PC-3 (cell line): ENCODE measurements at places on chromosomes 1 and 21. TPM values are rescaled to one million over a fixed set of nuclear protein-coding genes. Genes with fewer than 3 reads are reported as not detected.
A peak's percentile ranks its signal among the peaks of the same experiment; 100 is the strongest.

- H3K4me1 ChIP-seq = no peaks in the 10 kb centered on the region
- no peak for DNase-seq
- H3K36me3 ChIP-seq = no peaks in the 10 kb centered on the region
- H3K27ac ChIP-seq = no peak overlapping the region
- no peak overlapping the region for H3K4me3 ChIP-seq
Measured at GRCh38 chr1:37135032-37135431, 100.7 kb upstream of the GRIK3 start.

DNA sequence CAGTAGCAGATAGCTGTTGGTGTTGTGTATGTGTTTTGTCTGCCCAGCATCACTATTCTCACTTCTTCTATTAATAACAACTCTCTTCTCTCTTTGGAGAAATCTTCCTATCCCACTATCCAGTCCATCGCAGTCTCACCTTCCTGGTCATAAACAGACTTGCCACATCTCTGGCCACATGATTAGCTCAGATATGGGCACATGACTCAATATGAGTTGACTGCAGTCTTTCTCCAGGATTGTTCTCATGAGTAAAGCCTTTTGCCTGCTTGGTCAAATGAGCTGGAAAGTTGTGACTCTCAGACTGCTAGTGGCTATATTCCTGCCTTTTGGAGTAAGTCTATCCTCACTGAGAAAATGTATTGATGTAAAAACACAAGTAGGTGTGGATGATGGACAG, 32.9 kb upstream of the TADA1 start:
- peaks cover 25% of the 10 kb centered on the region for H3K4me1 ChIP-seq
- DNase-seq = peak; percentile 42
- H3K36me3 ChIP-seq = no peaks in the 10 kb centered on the region
- H3K27ac ChIP-seq = no peak overlapping the region
- no peak overlapping the region for H3K4me3 ChIP-seq

DNA sequence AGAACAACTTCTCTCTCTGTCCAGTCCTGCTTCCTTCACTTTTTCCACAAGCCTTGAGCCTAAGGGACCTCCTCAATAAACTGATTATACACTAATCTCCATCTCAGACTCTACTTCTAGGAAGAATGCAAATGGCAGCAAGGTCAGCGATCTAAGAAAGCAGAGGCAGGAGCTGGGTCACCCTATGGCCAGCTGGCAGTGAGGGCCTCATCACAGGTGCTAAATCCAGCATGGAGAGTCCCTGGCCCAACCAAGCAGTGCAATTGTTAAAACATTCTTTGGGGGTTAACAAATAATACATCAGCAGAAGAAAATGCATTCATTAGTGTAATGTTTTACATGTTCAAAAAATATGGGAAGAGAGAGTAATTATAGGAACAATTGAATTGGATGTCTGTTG, 416.0 kb downstream of the SIPA1L2 start:
- no peak overlapping the region for H3K4me3 ChIP-seq
- H3K36me3 ChIP-seq = no peaks in the 10 kb centered on the region
- no peak for DNase-seq

- no peaks in the 10 kb centered on the region for H3K27me3 ChIP-seq
- no peak overlapping the region for H3K4me3 ChIP-seq
- DNase-seq = peak; percentile 35
Measured at GRCh38 chr1:162074276-162075005, 5.0 kb downstream of the NOS1AP start.

- H3K36me3 ChIP-seq = no peaks in the 10 kb centered on the region
- DNase-seq = peak; percentile 73
- no peak overlapping the region for H3K27ac ChIP-seq
Measured at GRCh38 chr1:210448297-210448892, 119.7 kb downstream of the HHAT start.

- H3K27ac ChIP-seq = no peak overlapping the region
- peaks cover 46% of the 10 kb centered on the region for H3K27me3 ChIP-seq
- no peaks in the 10 kb centered on the region for H3K4me1 ChIP-seq
Measured at GRCh38 chr1:68675336-68675735, 178.5 kb upstream of the DEPDC1 start.

DNA sequence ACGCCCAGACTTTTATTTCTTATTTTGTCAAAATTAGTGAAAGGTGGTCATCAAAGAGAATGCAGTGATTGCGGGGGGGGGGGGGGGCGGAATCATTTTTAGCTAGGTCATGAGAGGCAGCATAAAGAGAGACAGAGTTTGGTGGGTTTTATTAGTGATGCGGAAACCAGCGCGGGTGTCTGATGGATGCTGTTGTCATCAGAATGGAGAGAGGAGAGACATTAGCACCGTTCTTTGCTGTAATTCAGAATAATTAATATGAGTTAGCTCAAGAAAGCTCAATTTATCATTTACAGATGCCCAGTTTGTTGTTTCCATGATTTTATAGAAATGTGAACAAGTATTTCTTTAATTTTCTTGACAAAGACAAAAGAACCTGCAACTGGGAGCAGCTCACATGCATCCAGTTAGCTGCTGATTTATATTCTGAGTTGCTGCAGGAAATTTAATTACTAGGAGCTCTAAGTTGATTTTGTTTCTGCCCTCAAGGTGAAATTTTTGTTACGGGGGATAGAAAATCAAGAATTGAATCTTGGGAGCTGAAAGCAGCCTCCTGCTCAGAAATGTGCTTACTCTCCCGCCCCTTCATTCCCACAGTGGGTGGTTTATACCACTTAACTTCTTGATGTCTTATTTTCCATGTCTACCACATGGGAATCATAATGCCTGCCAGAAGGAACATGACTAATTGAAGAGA, 133.4 kb upstream of the MAP1LC3C start:
- DNase-seq = no peak
- H3K4me1 ChIP-seq = no peaks in the 10 kb centered on the region
- no peak overlapping the region for H3K4me3 ChIP-seq
- no peak overlapping the region for H3K27ac ChIP-seq

GRCh38 chr1:245242989-245243388, 88.2 kb downstream of the KIF26B start:
- peaks cover 84% of the 10 kb centered on the region for H3K27me3 ChIP-seq
- H3K4me1 ChIP-seq = no peaks in the 10 kb centered on the region
- no peak for DNase-seq
- H3K4me3 ChIP-seq = no peak overlapping the region
- no peak overlapping the region for H3K27ac ChIP-seq

DNA sequence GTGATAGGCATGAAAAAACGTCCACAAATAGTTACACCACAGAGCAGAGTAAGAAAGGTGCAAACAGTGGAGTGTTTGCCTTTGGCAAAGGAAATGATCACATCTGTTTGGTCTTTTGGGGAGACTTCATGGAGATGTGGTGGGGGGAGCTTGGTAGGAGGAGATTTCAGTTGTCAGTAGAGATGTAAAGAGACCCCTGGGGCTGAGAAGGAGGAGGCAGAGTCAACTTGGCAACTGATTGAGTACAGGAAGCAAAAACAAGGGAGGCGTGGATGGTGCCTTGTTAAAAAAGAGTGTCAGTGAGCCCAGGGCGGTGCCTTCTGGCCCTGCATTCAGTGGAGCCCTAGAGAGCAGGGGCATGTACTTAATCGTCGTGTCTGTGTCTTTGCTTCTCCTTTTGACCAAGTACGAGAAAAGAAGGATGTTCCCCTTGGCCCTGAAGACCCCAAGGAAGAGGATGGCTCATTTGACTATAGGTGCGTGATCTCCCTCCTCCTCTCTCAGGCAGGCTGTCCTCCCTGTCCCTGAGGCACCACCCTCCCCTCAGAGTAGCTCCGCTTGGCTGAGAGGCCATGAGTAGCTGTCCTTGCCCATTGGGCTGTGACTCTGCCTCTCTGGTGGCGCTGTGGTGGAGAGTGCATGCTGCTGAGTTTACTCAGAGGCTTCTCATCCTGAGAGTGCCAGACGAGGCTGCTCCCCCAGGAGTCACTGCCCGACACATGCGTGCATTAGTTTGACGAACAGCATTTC, 30.4 kb upstream of the CNTN2 start:
- DNase-seq = no peak
- peaks cover 91% of the 10 kb centered on the region for H3K27me3 ChIP-seq
- no peaks in the 10 kb centered on the region for H3K4me1 ChIP-seq
- H3K27ac ChIP-seq = no peak overlapping the region
- H3K4me3 ChIP-seq = no peak overlapping the region

GRCh38 chr1:18783705-18784481, 75.6 kb downstream of the TAS1R2 start:
- no peak for DNase-seq
- H3K27ac ChIP-seq = no peak overlapping the region
- H3K4me3 ChIP-seq = no peak overlapping the region

GRCh38 chr1:43716559-43717281, 9.4 kb downstream of the ST3GAL3 start:
- DNase-seq = no peak
- H3K27ac ChIP-seq = no peak overlapping the region
- H3K27me3 ChIP-seq = no peaks in the 10 kb centered on the region
- H3K4me3 ChIP-seq = no peak overlapping the region
- H3K4me1 ChIP-seq = peaks cover 4% of the 10 kb centered on the region

DNA sequence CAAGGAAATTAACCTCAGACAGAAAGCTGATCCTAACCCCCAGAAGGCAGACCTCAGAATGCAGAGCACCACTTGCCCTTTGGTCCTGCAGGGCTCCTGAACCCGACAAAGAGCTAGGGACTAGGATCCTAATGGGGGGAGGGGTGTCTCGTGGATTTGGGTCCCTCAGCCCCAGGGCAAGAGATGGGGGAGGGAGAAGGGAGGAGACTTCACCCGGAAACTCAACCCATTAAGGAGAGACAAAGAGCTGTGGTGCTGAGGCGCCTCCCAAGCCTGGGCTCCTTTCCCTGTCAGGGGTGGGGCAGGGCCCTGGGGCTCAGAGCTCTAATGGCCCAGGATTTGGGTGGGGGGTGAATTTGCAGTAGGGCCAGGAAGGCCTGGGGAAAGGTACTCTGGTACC, 2.9 kb downstream of the NECTIN4 start:
- DNase-seq = no peak
- no peak overlapping the region for H3K4me3 ChIP-seq
- H3K27me3 ChIP-seq = no peaks in the 10 kb centered on the region
- H3K4me1 ChIP-seq = peaks cover 83% of the 10 kb centered on the region
- H3K27ac ChIP-seq = no peak overlapping the region

DNA sequence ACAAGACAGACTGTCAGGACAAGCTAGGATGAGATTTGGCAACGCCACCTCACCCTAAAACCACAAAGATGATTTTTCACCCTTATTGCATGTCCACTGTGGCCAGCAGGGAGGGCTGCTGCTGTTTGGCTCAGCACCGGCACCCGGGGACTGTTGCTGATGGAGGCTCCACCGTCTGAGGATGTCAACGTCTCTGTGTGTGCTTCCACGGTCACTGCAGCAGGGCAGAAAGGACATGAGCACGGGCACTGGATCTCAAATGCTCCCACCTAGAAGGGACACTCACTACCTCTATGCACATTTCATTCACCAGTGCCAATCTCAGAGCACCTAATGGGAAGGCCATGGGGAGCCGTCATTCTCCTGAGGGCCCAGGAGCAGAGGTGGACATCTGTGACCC, 599.6 kb downstream of the PTPRU start:
- DNase-seq = no peak
- no peaks in the 10 kb centered on the region for H3K4me1 ChIP-seq
- no peak overlapping the region for H3K27ac ChIP-seq
- H3K4me3 ChIP-seq = no peak overlapping the region

GRCh38 chr1:171606402-171606941, 15.6 kb upstream of the MYOCOS start:
- H3K4me1 ChIP-seq = no peaks in the 10 kb centered on the region
- DNase-seq = no peak
- no peak overlapping the region for H3K4me3 ChIP-seq
- no peaks in the 10 kb centered on the region for H3K36me3 ChIP-seq

DNA sequence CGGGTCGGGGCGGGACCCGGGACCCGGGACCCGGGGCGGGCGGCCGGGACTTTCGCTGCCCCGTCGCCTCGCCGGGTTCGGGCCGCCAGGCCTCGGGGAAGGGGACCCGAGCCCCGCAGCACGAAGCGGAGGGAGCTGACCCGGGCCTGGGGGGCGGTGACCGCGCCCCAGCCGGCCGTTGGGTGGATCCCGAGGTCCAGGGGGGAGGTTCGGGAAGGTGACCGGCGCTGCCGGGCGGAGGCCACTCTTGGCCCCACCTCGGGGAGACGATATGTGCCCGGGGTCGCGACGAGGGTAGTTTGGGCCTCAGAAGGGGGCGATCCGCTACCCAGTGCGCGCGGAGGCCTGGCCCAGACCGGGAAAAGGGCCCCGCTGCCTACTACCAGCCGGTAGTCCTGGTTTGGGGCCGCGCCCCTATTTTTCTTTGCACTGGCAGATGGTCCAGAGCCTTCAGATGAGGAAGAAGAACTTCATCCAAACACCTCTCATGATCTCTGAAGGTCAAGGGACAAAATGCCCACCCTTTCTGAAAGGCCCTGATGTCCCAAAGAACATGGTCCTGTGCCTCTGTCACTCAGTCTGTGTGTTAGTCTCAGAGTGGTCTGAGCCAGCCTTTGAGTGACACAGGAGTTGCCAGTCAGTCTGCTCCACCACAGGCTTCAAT, 766 bp downstream of the AGO4 start:
- H3K27me3 ChIP-seq = no peaks in the 10 kb centered on the region
- peak; percentile 32 for DNase-seq
- H3K4me3 ChIP-seq = peak overlapping the region; percentile 96
- H3K4me1 ChIP-seq = peaks cover 23% of the 10 kb centered on the region

DNA sequence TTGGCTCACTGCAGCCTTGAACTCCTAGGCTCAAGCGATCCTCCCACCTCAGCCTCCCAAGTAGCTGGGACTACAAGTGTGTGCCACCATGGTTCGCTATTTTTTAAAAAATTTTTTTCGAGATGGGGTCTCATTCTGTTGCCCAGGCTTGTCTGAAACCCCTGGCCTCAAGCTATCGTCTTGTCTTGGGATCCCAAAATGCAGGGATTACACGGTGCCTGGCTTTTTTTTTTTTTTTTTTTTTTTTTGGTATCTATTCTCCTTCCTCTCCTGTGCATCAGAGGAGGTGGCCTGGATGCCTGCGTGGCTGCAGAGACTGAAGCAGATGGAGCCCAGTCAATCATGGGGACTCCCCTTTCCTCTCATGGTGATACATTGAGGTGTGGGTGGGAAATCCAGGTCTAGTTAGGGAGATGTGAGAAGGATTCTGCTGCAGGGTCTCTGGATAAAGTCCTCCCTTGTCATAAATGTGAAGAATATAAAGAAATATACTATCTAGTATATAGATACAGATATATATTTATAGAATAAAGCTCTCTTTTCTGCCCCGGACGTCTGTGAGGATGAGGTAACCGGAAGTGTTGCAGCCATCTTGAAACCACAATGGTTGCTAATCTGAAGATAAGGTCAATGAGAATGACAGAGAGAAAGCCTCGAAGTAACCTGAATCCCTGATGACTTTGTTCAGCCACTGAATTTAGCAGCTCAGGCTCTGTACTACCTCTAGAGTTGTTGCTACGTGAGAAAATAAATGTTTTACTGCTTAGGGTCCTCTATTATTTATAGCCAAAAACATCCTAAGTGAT, 19.5 kb upstream of the RGSL1 start:
- H3K4me1 ChIP-seq = no peaks in the 10 kb centered on the region
- no peaks in the 10 kb centered on the region for H3K36me3 ChIP-seq
- no peak overlapping the region for H3K4me3 ChIP-seq

GRCh38 chr21:23890652-23891051, 1716.6 kb downstream of the MRPL39 start:
- H3K36me3 ChIP-seq = no peaks in the 10 kb centered on the region
- no peak overlapping the region for H3K27ac ChIP-seq
- DNase-seq = no peak
- peaks cover 4% of the 10 kb centered on the region; the same call in 1 of the 2 replicates for H3K4me1 ChIP-seq

GRCh38 chr1:87220993-87221392, 107.7 kb upstream of the LMO4 start:
- H3K27ac ChIP-seq = no peak overlapping the region
- no peaks in the 10 kb centered on the region for H3K36me3 ChIP-seq
- H3K4me3 ChIP-seq = no peak overlapping the region
- DNase-seq = peak; percentile 69

Gene CD84
- total RNA-seq = not detected in 2 replicates

Gene CELA2B
- total RNA-seq = not detected in 2 replicates

Gene CIART
- 19.0 and 27.0 TPM in 2 replicates for total RNA-seq

Gene JTB
- total RNA-seq = 377 and 388 TPM in 2 replicates

Gene GJA5
- 1.1 and 2.0 TPM in 2 replicates for total RNA-seq

Gene FCRL5
- not detected in 2 replicates for total RNA-seq

Gene FCRL4
- not detected in 2 replicates for total RNA-seq

Gene WDR64
- total RNA-seq = not detected in 2 replicates
